ENCODE measurements at places on chromosomes 11 and 22.
A peak's percentile ranks its signal among the peaks of the same experiment; 100 is the strongest.

- DNase-seq: no peak
Observed at GRCh38 chr22:30414525-30415047, 11.0 kb upstream of the MTFP1 start.

DNA sequence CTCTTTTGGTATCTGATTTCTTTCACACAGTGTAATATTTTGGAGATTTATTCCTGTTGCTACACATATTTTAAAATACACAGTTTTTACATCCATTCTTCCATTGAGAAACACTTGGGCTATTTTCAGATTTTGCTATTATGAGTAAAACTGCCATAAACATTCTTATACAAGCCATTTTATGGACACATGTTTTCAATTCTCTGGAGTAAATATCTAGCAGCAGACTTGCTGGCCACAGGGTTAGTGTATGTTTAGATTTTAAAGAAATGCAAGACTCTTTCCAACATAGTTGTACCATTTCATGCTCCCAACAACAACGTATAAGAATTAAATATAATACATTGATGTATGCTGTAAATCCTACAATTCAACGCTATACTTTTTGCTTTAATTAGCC, 360.8 kb upstream of the PITPNB start:
- DNase-seq: no peak

- no peak for DNase-seq
Observed at GRCh38 chr11:72643547-72643946, 30.7 kb downstream of the PDE2A start.

DNA sequence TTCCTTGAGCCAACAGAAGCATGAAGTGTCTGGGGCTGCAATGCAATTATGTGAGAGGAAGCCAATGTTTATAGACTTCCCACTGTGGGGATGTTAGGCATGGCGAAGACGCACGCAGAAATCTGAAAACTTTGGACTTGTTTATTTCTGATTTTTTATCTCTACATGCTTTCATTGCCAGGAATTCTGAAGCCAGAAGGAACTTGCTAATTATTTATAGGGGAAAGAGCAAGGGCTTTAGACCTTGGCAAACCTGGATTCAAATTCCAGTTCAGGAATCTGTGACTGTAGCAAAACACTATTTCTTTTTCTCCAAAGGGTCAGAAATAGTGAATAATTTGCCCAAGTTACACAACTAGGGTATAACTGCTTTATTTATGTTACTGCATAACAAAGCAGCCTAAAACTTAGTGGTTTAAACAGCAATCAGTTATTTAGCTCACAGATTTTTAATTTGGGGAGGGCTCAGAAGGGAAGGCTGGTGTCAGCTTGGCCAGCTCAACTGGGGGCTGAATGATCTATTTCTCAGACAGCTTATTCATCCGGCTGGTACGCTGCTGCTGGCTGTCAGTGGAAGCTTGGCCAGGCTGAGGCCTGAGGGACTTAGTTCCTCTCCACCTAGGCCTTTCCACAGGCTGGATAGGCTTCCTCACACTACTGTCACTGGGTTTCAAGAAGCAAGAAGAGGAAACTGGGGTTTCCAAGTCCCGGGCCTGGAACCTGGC, 1.9 kb upstream of the OR6Q1 start:
- DNase-seq: no peak

- no peak for DNase-seq
Observed at GRCh38 chr22:46672731-46673130, 52.5 kb downstream of the GRAMD4 start.

DNA sequence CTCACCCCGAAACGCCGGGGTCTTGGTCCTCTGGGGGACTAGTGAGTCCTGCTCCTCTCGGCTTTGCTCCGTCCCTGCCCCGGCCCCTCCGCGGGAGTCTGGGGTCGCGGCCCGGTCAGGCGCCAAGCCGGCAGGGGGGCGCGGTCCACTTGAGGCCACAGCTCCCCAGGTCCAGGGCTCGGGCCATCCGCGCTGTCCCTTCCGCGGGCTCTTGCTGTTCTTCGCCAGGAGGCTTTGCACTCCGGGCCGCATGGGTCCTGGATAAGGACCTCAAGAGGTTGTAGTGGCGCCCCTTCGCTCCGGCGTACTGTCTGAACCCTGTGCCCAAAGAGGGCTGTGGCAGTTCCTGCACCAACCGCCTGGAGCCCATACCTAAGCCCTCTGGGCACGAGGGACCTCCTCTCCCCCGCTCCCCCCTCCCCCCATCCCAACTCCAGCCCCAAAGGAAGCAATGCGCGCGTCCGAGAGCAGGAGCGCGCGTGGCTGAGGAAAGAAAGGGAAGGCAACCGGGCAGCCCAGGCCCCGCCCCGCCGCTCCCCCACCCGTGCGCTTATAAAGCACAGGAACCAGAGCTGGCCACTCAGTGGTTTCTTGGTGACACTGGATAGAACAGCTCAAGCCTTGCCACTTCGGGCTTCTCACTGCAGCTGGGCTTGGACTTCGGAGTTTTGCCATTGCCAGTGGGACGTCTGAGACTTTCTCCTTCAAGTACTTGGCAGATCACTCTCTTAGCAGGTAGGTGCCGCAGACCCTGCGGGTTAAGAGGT, at the start of gene ADM:
Gene ADM (plus strand): TSS at position 579 of the 767 bp plus-strand sequence. CDS start 628 bp downstream, outside the sequence.
- DNase-seq: peak; percentile 58

DNA sequence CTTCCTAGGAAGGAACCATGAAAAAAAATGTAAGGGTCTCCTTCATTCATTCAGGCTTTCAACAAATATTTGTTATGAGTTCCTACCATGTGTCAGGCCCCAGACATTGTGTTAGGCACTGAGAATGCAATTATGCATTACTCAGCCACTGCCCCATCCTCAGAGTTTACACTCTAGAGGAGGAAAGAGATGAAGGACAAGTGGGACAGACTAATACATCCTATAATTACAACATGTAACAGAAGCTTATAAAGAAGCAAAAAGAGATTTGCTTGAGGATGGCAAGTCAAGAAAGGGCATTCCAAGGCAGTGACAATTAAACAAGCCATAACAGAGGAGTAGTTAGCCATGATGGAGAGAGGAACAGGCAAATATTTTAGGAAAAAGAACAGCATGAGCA, 78.6 kb downstream of the FAM168A start:
- no peak for DNase-seq

GRCh38 chr11:393219-394033, 583 bp upstream of the PKP3 start:
- DNase-seq: no peak

DNA sequence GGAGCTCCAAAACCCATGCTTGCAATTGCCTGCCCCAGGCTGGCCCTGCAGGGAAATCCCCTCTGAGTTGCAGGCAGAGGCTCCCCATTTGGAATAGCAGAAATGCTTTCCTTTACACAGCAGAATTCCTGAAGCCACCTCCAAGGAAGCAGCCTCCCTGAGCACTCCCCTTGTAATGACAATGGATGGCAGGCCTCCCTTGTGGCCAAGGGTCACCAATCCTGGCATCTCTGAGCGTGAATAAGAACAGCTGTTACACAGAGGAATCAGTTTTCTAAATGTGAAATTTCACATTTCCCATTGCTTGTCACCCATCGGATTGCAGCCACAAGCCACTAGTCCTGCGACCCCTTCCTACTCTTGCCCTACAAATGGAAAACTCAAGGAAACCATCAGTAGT, 107.6 kb downstream of the GALNT18 start:
- no peak for DNase-seq

DNA sequence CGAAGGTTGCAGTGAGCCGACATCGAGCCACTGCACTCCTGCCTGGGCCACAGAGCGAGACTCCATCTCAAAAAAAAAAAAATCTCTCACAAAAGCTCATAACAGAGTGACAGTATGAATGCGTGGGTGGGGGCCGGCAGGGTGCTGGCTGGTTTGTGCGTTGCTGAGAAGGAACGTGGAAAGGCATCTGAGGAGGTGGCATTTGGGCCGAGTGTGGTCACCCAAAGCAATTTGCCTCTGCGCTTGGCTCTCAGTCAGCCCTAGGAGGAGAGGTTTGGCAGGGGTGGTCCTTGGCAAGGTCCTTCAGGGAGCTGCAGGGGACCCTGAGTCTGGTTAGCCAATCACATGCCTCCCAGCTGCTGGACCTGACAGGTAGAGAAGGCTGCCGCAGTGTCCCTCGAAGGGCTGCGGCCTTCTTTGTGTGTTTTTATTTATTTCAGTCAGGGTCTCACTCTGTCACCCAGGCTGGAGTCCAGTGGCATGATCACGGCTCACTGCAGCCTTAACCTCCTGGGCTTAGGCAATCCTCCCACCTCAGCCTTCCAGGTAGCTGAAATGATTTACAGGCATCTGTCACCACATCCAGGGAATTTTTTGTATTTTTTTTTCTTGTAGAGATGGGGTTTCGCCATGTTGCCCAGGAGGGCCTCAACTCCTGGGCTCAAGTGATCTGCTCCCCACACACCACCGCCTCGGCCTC, 23.5 kb upstream of the OSBPL5 start:
- no peak for DNase-seq

- DNase-seq: no peak
Observed at GRCh38 chr22:35502836-35503235, 37.8 kb upstream of the RASD2 start.

DNA sequence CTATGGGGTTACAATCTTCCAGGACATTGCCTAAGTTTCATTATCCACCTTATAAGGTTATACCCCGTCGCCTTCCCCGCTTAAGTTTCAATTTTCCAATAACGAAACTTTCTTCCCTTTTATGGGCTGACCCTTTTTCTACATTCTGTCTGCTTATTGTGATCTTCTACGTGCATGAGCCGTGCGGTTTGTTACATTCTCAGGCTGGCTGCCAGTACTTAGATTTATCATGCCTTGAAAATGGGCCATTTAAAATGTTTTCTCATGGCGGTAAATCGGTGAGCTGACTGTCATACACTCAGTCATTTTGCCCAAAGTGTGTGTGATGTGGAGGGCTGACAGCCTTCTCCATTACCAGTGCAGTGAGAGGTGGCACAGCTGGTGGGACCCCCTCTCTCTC, 23.3 kb downstream of the DGCR6L start:
- DNase-seq: no peak

GRCh38 chr11:64095949-64096348, 60.2 kb downstream of the FLRT1 start:
- no peak for DNase-seq

GRCh38 chr11:43921561-43922294, 20.7 kb upstream of the C11orf96 start:
- DNase-seq: no peak

- no peak for DNase-seq
Observed at GRCh38 chr11:74371269-74372052, 26.8 kb downstream of the PGM2L1 start.

GRCh38 chr11:22342211-22343031, 4.2 kb downstream of the SLC17A6 start:
- no peak for DNase-seq

GRCh38 chr11:47523490-47524225, 29.3 kb downstream of the CELF1 start:
- DNase-seq: peak; percentile 54

GRCh38 chr22:42357221-42357620, 75.0 kb downstream of the NFAM1 start:
- no peak for DNase-seq

GRCh38 chr11:128496692-128497060, 90.7 kb downstream of the ETS1 start:
- no peak for DNase-seq

DNA sequence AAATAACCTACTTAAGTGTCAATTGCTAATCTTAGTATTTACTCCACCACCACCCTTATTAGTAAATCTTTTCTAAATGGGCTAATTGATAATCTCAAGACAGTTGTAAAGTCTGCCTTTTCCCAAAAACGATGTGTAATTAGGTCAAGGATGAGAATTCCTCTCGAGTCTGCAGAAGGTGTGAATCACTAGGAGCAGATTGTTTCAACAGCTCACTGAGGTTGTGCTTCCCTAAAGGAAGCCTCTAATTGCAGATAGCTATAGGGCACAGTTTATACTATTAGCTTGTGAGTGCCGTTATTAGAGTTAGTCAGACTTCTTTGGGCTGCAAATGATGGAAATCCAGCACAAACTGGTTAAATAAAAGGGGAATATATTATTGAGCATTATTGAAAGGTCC, 84.9 kb downstream of the C11orf91 start:
- no peak for DNase-seq

DNA sequence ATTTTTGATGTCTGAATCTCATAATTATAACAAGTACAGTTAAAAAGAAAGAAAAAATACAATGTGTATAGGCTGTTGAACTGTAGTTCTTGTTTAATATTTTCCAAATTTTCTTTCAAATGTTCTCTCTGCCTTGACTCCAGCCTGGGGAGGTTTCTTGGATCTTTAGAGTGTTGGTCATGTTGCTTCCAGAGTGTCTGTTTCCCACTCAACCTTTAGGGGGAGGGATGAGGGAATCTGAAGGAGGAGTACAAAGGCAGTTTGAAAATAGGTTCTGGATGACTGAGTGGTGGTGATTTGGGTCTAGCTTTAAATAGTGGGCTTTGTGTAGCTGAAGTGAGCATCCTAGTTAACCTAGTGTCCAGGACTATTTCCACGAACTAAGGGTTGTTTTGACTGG, 2.0 kb downstream of the CTNND1 start:
- no peak for DNase-seq

- no peak for DNase-seq
Observed at GRCh38 chr22:44931077-44931540, 78.7 kb downstream of the PHF21B start.

DNA sequence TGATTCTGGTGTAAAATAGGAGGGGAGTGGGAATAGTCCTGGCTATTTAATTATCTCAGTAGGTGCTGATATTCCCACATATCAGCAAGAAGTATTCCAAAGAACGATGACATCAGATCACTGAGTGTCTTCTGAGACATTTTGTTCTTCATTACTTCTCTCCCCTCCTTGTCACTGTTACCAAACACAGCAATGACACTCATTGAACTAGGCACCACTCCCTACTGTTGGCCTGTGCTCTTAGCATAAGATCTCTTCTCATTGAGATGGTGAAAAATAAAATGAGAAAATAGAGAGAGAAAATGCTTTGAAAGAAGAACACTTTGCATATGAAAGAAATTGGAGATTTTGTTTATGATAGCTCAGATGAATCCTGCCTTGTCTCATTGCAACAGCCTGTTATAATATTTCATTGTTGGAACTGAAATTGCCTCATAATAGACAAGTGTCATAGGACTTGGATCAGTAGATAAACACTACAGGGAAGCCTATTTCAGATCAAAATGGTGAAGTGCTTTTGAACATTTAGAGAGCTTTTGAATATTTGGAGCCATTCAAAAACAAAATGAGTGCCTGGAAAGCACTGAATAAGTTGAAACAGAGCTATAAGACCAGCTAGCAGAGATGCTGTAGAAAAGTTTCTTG, 11.3 kb upstream of the ETS1 start:
- DNase-seq: no peak

DNA sequence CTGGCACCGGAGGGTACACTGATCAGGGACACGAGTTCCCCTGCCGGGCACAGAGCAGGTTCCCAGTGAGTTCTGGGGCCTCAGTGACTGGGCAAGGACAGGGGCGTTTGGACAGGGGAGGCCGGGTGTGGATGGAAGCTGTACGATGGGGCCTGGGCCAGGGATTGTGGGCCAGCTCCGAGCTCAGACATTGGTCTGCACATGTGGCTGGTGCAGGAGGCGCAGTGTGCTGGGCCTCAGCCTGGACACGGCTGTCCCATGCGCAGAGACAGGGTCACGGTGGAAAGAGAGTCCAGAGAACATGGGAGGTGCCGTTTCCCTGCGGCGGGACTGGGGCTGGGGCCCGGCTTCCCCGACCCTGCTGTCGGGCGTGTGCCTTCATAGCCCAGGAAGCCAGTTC, 60.7 kb downstream of the CDKN1C start:
- no peak for DNase-seq
